Liver (tissue), 10 donors: ENCODE measurements at places on chromosomes 13 and 19. TPM values are rescaled to one million over a fixed set of nuclear protein-coding genes. Genes with fewer than 3 reads are reported as not detected.

The BCL3 gene
- 29.1 TPM for total RNA-seq

The AXL gene
- total RNA-seq = 18.2 TPM

The LILRB5 gene
- total RNA-seq = 7.1 TPM

The STARD13 gene
- total RNA-seq = 15.3 TPM

The GNA15 gene
- 1.6 TPM for total RNA-seq

The ENOX1 gene
- total RNA-seq = 0.33 TPM

The IL17D gene
- total RNA-seq = 0.08 TPM

The ZNF43 gene
- total RNA-seq = 2.0 TPM

The ZNF534 gene
- total RNA-seq = not detected

The FPR1 gene
- 9.9 TPM for total RNA-seq

The FFAR1 gene
- total RNA-seq = not detected

The CLN5 gene
- total RNA-seq = 18.2 TPM

The TGFB1 gene
- 10.6 TPM for total RNA-seq

The ZNF99 gene
- not detected for total RNA-seq

The ZNF98 gene
- 0.75 TPM for total RNA-seq

The SOX1 gene
- total RNA-seq = not detected

The LILRA6 gene
- total RNA-seq = 1.4 TPM

The TGFBR3L gene
- total RNA-seq = 2.5 TPM

The ERICH6B gene
- not detected for total RNA-seq

The ZNF208 gene
- total RNA-seq = 0.25 TPM

The CADM4 gene
- total RNA-seq = 2.8 TPM

The PSG2 gene
- total RNA-seq = not detected

The ZNF90 gene
- 0.17 TPM for total RNA-seq

The ZNF253 gene
- total RNA-seq = 3.7 TPM

The CALR3 gene
- not detected for total RNA-seq

The PRR12 gene
- 2.8 TPM for total RNA-seq

The FREM2 gene
- total RNA-seq = 1.7 TPM

The LRRC63 gene
- 0.08 TPM for total RNA-seq

The ATXN8OS gene
- total RNA-seq = not detected

The PDX1 gene
- total RNA-seq = 0.08 TPM

The NCR1 gene
- total RNA-seq = 1.2 TPM

The URAD gene
- total RNA-seq = not detected

The TUBA3C gene
- not detected for total RNA-seq

The ZNF792 gene
- 4.8 TPM for total RNA-seq

The S1PR4 gene
- total RNA-seq = 3.1 TPM

The POU4F1 gene
- total RNA-seq = not detected

The PCDH20 gene
- total RNA-seq = 0.33 TPM

The IGFL2 gene
- not detected for total RNA-seq

The DUXA gene
- total RNA-seq = not detected

The CEACAM4 gene
- 2.2 TPM for total RNA-seq

The NLRP7 gene
- total RNA-seq = not detected

The ZNF682 gene
- total RNA-seq = 2.1 TPM

The CD209 gene
- 1.9 TPM for total RNA-seq

The KCNRG gene
- total RNA-seq = 2.1 TPM

The GADD45B gene
- total RNA-seq = 11.6 TPM

The C19orf44 gene
- 3.0 TPM for total RNA-seq

The PCDH17 gene
- 8.8 TPM for total RNA-seq

The PNMA8A gene
- total RNA-seq = 0.93 TPM

The C1QTNF9 gene
- total RNA-seq = 0.25 TPM
